ENCODE measurements at places on chromosomes 3 and 15. TPM values are rescaled to one million over a fixed set of nuclear protein-coding genes. Genes with fewer than 3 reads are reported as not detected.

Gene LARP6
- total RNA-seq: not detected

Gene TRPC1
- total RNA-seq: 1.7 TPM

Gene GNB4
- total RNA-seq: 11.8 TPM

Gene MOBP
- total RNA-seq: not detected

Gene ISL2
- total RNA-seq: 0.89 TPM

Gene SLC15A2
- total RNA-seq: 0.95 TPM

Gene AADACL2
- not detected for total RNA-seq

Gene BRK1
- 98.8 TPM for total RNA-seq

Gene DUOXA2
- total RNA-seq: not detected

Gene SLC9A9
- total RNA-seq: 1.1 TPM

Gene MSL2
- 39.5 TPM for total RNA-seq

Data from activated CD4-positive, alpha-beta T cell treated with anti-CD3 and anti-CD28 coated beads, Interleukin-2, amount 10 ng/mL, durations not matched to agents 24 days and 14 days (primary cell).